ENCODE measurements at places on chromosomes 1 and 21. TPM values are rescaled to one million over a fixed set of nuclear protein-coding genes. Genes with fewer than 3 reads are reported as not detected.
A peak's percentile ranks its signal among the peaks of the same experiment; 100 is the strongest.

DNA sequence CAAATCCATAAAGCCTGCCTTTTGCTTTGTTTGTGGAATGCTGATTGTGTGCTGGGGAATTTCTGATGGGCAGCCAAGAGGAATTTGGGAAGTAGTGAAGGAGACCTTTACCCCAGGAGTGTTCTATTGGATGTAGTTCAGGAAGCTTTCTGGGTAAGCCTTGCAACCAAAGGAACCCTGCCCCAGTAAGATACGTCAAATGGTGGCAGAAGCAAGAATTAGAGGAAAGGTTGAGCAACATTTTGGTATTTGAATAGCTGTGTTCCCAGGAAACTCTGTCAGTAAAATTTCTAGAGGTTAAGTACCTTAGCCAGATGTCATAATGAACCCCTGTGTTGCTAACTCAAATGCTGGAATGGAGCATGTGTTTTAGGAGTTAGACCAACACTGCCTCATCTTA, 6.4 kb downstream of the MGST3 start:
- DNase-seq: no peak

- peak; percentile 22 for DNase-seq
Observed at GRCh38 chr1:156627313-156627880, 8.2 kb downstream of the HAPLN2 start.

- DNase-seq: no peak
Observed at GRCh38 chr1:78586572-78586971, 33.7 kb upstream of the IFI44L start.

Gene ACTN2
- total RNA-seq: 2,916 TPM

Gene GBP7
- total RNA-seq: not detected

Gene RASAL2
- total RNA-seq: 29.0 TPM

Gene LHX8
- total RNA-seq: not detected

Data from heart right ventricle (tissue), 16 donors.